NCI-H1417 treated with DMSO at 0.1 percent for 48 hours (cell line): ENCODE measurements at places on chromosomes 2 and 18.
A peak's percentile ranks its signal among the peaks of the same experiment; 100 is the strongest.

DNA sequence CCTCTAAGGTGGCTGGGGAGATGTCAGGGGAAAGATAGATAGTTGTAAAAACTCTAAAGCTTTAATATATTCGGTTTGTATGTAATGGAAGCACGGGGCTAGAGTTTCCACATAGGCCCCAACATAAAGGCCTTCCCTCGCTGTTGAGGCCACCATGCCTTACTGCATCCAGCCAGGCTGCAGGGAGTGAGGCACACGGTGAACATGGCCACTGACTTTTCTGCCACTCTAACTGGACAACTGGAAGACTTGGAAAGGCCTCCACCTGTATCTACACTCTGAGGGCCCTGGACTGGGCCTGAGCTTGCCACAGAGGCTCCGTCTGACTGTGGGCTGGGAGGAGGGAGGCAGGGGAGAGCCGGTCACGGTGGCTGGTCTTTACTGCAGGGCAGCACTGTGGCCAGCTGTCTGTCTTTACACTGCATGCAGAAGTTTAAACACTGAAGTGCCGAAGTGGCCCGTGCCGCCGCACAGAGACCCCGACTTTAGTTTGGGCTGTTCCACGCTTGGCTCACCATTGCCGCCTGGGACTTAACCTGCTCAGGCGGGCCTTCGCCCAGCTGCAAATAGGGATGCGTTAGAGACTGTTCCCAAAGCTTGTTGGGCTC lies 66.7 kb downstream of the EMILIN2 start:
- no peak for DNase-seq

DNA sequence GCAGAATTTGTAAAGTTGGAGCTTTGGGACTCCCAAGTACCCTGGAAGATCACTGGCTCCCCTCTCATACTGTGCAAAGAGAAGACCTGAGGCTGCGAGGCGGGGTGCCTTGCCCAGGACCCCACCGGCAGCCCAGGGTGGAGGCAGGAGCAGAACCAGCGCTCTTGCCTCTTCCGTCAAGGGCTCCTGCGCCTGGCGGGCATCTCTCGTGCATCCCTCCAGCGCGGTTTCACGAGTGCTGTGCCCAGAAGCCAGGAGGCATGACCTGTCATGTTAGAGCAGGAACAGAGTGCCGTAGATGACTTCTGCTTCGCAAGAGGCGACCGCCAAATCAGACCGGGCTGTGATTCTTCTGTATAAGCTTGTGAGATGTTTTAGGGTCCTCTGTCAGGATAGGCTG lies 77.3 kb downstream of the LDLRAD4 start:
- no peak for DNase-seq

GRCh38 chr2:147851244-147851930 lies 6.6 kb downstream of the ACVR2A start:
- DNase-seq = no peak

DNA sequence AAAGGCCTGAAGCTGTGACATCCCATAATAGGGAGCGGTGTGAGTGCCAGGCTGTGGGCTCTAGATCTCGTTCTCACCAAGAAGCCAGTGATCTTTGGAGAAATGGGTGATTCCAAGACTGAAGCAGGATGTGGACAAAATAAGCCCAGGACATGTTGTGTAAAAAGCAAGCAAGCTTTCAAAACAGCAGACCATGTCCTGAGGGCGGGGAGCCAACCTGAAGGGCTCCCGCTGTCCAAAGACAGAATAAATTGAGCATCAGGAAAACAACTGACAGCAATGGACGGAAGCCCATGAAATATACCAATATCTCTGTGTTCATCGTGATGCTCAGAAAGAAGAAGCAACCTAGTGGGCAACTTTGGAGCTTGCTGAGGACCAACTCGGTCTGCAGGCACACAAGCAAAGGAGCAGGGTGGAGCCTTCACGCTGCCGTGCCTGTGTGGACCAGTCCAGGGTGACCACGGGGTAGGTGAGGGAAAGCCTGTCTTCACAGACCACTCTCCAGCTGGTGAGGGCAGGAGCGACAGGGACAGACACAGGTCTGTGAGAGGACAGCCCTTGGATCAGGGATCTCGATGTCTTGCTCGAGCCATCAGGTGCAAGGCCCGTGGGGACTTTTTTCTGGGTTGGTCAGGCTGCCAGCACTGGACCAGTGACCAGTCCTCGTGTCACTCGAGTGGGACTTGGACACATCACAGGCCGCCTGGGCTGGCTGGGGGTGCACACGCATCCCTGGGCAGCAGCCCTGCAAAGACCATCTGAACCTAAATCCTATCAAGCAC lies 21.5 kb downstream of the MTERF4 start:
- DNase-seq = no peak

- no peak for DNase-seq
These were observed 10.8 kb downstream of the COQ10B start for GRCh38 chr2:197464175-197464574.

DNA sequence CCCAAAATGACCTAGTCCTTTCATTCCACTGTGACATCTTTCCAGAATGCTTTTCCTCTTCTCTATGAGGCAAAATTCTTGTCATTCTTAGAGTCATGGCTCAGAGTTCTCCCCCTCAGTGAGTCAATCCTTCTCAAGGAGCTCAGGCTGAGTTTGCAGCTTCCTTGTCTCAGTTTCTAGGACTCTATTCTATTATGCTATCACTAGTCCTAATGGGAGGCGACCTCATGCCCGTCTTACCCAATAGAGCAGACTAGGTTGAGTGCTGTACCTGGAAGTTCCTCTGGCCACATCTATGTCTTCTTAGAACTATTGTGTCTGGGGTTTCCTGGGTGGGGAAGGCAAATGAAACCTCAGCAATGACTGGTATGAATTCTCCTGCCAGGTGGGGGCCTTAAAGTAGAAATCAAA lies 51.5 kb downstream of the HAUS1 start:
- no peak for DNase-seq

GRCh38 chr2:106223347-106223746 lies 29.2 kb upstream of the UXS1 start:
- no peak for DNase-seq

DNA sequence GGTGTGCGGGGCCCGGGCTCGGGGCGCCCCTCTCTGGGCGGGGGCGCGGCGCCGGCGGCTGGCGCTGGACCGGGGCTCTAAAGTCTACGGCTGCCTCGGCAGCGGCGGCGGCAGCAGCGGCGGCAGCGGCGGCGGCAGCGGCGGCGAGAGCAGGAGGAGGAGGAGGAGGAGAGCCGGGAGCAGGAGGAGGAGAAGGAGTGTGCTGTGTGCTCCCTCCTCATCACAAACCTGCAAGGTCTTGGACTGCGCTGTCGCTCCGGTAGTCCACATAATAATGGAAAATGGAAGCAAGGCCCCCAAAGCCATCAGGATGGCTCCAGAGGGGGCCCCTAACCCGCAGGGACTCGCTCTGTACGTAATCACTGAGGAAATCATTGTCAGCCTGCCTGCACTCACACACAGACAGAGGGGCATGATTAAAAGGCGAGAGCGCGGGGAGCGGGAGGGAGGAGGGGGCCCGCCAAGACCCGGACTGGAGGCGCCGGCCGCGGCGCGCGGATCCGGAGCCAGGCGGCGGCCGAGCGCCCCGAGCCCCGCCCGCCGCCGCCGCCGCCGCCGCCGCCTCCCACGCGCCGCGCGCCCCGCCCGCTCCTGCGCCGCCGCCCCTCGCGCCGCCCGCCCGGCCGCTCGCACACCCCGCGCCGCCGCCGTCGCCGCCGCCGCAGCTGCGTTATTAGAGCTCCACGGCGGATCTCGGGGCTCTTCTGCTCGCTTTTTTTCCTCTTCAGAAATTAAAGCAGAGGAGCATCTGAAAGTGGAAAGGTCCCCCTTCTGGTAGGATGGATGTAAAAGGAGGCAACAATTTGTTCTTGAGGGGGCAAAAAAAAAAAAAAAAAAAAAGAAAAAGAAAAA lies at the start of gene ZNF521:
TSS of gene ZNF521 (minus strand) at position 390 of the 852 bp plus-strand sequence. CDS start 1,220 bp downstream, outside the sequence.
- peak; percentile 94 for DNase-seq

DNA sequence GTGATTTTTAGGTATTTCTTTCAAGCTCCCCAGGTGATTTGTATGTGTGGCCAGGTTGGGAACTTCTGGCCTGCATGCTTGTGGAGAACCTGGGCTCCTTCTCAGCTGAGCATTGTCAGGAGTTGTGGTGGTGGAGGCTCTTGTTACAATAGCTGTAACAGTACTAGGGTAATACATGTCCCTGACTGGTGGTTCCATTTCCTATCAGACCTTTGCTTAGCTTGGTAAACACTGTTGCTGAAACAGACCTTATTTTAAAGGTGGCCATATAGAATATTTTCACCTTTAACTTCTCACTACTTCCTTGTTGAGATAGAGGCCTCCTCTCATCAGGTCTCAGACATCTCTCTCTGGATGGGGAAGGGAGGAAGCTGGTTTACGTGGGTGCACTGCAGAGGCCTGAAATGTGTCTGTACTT lies 79.2 kb downstream of the SETBP1 start:
- DNase-seq = no peak

GRCh38 chr2:73008766-73009135 lies 62.8 kb downstream of the SFXN5 start:
- DNase-seq = no peak
